HL-60 (cell line): ENCODE measurements at places on chromosomes 7 and 10.

- DNase-seq: no peak
These were observed 170.0 kb downstream of the PRKG1 start for GRCh38 chr10:51244309-51244708.

- no peak for DNase-seq
These were observed 174.0 kb downstream of the WDR37 start for GRCh38 chr10:1230138-1230537.

DNA sequence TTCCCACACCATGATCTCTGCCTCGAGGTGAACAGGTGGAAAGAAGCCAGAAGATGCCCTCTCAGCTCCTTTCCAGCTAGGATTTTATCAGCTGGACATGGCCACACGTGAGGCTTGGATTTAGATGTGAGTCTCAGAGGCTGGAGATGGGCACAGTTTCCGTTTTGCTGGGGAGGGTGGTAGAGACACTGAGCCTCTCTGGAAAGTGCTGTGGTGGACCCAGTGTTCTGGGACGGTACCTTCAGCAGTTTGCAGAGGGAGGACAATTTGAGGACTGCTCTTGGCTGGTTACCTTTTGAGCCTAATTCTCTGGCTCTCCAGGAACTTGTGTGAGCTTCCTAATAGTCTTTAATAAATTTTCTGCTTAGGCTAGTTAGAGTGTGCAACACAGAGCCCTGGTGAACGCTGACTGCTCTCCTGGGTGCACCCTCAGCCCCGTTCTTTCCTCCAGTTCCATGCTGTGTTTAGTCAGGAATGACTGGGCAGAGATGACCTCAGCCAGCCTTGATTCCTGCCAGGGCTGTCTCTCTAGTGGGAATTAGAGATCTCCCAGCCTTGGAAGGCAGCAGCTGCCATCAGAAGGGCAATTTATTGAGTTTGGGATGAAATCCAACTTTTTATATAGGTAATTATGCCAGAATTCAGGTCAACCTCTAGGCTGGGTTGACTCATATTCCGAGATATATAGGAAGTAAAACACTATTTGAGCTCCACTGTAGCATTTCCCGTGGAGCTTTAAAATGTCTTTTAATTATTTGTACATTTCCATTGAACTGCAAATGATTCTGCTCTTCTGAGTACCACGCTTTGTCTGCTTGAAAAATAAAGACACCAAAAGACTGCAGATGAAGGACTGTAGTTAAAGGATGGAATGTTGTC is 103.9 kb downstream of the GATA3 start:
- no peak for DNase-seq

GRCh38 chr10:127450644-127451043 is 98.5 kb upstream of the NPS start:
- DNase-seq: no peak

GRCh38 chr7:94183289-94183749 is 179.2 kb upstream of the BET1 start:
- DNase-seq: no peak

- no peak for DNase-seq
These were observed 73.3 kb upstream of the CACNB2 start for GRCh38 chr10:18066947-18067346.

- DNase-seq: no peak
These were observed 94.2 kb downstream of the HTR5A start for GRCh38 chr7:155164316-155164715.

- DNase-seq: no peak
These were observed 5.5 kb upstream of the MNX1 start for GRCh38 chr7:157016024-157016351.

DNA sequence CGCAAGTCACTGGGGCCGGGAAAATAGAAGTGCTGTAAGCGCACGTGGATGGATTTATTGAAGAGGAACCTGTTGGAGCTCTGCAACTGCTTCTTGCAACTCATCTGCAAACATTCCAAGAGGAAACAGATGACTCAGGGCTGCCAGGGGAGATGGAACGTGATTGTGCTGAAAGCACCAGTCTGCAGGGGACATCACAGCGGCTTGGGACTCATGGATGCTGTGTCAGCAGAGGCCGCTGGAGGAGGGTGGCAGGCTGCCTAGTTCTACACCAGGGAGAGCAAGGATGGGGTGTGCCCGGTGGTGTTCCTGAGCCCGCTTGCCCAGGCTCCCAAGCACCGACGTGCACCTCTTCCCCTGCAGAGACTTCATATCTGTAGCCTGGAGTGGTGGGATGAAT is 515.7 kb downstream of the TCERG1L start:
- no peak for DNase-seq

DNA sequence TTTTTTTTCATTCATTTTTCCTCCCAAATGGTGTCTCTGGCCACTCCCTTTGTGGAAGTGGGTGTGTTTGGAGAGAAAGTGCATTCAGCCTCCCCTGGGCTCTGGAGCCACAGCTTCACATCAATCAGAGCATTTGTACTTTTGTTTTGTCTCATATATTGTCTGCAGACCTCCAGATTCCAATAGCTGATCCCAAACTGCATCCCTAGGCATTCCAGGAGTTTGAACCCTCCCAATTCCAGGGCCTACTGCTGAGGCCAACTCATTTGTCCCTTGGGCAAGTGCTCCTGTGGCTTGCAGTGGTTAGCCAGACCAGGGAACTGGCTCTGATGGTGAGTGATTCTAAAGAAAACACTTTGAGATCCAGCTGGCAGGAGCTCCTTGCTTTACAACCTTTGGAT is 163.3 kb downstream of the IPMK start:
- no peak for DNase-seq

- DNase-seq: no peak
These were observed 163.3 kb downstream of the ADARB2 start for GRCh38 chr10:1573981-1574380.

- peak; percentile 21 for DNase-seq
These were observed 142.8 kb downstream of the LSM5 start for GRCh38 chr7:32347244-32347828.

DNA sequence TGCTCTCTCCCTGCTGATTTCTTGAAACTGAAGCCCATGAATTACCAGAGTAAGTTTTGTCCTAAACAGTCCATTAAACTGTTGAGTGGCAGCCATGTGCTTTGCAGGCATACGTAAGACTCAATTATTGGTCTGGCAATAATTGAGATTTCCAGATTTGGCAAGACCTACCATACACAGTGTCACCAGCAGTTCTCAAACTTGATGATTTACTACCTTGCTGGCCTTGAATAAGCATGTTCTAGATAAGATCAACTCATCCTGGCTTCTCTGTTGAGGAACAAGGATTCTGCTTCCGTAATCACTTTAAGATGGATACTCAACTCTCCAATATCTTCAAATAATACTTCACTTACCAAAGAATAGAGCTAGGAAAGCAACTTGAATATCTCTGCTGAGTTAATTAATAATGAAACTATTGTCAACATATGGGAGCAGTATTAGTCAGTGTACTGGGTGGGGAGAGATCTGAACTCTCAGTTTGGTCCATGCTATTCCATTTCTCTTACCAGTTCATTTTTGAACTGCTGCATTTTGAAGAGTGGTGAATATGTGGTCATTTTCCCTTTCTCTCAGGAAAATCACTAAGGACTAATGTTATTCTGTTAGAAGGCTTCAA is 181.4 kb downstream of the IPMK start:
- DNase-seq: no peak

DNA sequence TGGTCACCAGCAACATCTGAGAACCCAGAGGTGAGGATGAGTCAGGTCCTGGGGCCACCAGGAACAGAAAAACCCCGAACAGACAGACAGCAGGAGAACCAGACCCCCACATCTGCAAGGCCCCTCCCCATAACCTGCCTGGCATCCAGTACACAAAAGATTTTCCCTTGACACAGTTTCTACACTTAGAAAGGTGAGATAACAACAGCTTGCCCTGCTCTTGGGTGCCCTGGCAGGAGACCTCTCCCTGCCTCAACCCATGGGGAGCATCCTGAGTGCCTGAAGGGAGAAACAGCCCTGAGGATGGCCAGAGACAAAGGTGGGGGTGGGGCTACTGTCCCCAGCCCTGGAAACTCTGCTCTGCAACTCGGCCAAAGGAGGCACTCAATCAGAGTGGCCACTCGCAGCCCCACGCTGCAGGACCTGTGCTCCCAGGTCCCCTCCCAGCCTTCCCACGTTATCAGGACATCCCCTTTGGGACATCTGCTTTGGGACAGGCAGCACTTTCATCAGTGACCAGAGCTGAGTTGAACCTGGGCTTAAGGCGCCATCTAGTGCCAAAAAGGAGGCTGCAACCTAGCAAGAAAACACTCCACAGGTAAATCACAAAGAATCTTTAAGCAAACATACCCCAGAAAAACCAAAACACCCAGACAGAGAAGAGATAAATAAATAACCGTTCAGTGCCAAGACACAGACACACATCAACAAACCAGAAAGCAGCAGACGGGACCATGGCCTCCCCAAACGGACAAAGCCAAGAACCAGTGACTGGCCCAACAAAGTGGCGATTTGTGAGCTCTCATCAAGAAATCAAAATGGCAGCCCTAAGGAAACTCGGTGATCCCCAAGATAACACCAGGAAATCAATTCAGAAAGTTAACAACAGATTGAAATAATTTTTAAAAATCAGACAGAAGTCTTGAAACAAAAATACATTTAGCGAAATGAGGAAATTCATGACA is 233.7 kb downstream of the PTPRN2 start:
- DNase-seq: peak; percentile 34

DNA sequence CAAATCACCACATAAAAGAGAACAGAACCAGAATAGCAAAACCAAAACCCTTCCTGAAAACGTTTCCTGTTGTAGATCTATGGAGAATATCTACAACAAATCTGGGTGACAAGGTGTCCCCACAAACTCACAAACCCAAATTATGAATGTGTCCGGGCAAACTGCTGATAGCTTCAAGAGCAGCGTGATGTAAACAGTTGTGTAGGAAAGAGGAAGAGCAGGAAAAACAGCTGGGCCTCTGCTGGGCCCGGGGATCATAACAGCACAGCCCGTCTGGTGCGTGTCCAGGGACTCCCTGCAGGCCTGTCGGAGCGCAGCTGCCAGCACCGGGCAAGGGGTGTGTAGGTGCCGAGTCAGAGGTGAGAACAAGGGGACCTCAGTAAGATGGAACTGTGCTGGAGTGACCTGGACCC is 53.7 kb downstream of the KCNH2 start:
- no peak for DNase-seq

GRCh38 chr7:100602889-100603725 is 944 bp downstream of the PCOLCE start:
- no peak for DNase-seq

DNA sequence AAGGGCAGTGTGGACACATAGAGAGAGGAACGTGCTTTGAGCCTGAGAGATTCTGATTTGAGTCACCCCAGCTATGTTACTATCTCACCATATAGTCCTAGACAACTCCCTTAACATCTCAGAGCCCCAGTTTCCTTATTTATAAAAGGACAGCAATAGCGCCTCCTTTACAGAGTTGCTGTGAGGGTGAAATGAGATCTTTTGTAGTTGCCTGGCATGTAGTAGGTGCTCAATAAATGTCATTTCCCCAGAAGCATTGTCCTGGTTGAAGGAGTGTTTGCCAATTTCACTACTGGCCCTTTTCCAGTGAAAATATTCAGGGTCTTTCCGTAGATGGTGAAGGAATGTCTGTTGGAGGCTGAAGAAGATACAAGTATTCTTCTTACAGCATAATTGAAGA is 51.3 kb upstream of the FAM180A start:
- DNase-seq: no peak

GRCh38 chr7:723541-723940 is 3.0 kb upstream of the DNAAF5 start:
- no peak for DNase-seq

- DNase-seq: no peak
These were observed 28.9 kb upstream of the PCGF5 start for GRCh38 chr10:91191584-91191919.

DNA sequence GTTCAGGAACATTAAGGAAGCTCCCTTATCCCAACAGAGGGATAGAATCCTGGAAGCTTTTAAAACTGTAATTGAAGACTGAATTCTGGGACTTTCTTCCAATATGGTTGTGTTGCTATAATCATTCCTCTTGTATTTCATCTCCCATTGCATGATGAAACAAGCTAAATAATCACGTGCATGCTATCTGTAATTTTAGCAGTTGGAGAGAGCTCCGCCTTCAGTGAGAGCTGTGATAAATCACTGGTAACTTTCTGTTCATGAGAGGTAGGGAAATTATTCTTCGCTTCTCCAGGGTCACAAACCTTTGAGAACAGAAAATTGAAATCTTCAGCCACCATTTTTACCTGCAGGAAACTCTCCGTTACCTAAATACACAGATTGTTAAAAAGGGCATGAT is 530.2 kb downstream of the HTR7 start:
- DNase-seq: no peak
